ENCODE measurements at places on chromosomes 3 and 15.

GRCh38 chr3:160676547-160677303, at the start of gene ARL14:
TSS of gene ARL14 (plus strand) at chr3:160677160. CDS start at chr3:160677347, 187 bp downstream.
- no peak for DNase-seq

DNA sequence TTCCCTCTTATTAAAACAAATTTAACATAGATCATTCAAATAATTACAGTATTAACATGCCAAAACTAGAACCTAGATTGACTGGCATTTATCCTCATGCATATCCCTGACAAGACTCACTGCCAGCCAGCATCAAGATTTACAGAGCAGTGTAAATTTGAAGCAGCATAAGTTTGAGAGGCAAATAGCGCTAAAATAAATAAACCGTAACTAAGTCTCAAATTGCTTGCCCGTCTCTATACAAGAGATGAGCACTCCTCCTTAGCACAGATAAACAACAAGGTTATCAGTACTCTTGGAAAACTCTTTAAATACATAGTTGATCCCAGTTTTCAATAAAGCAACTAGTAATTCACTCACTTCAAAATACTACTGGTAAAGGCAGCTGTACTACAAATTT, 29.6 kb downstream of the MSL2 start:
- no peak for DNase-seq

DNA sequence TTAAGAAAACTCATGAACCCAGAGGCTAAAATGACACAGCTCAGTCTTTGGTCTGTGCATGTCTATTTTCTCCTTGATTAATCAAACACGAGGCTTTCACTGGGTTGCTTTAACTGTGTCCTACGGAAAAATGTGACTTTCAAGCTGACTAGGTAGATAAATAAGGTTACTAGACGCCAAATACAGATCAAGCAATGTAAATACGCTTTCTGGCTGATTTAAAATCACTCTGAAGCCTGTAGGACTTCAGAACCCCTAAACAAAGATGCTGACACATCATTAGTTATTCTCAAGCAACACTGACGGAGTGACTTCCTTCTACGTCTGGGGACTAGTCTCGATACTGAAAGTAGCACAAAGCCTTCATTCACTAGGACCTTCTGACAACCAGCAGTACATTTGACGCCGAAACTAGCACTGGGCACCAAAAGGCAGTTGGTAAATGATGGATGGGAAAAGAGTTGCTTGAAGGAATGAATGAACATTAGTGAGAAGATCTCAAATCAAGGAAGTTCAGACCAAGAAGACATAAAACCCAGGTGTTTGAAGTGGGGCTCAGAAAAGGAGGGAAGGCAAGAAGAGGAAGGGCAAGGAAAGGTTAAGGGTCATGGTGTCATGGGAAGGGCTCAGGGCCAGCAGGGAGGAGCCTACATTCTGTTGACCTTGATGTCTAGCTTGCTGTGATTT, 67.1 kb upstream of the CDV3 start:
- no peak for DNase-seq

- no peak for DNase-seq
Measured at GRCh38 chr15:73941044-73941443, 14.8 kb downstream of the LOXL1 start.
